Natural killer cell treated with Interleukin-12 subunit alpha and Interleukin-12 subunit beta and Interleukin-15 and Interleukin-18, amount 100 ng/mL, for 72 hours (primary cell): ENCODE measurements at places on chromosomes 1 and 21. TPM values are rescaled to one million over a fixed set of nuclear protein-coding genes. Genes with fewer than 3 reads are reported as not detected.

The ANGPTL7 gene
- total RNA-seq = not detected

The LHX8 gene
- not detected for total RNA-seq

The OMA1 gene
- 8.7 TPM for total RNA-seq

The LPGAT1 gene
- total RNA-seq = 54.3 TPM

The CDCA8 gene
- total RNA-seq = 29.8 TPM

- peaks cover 14% of the 10 kb centered on the region for H3K4me1 ChIP-seq
- no peak for DNase-seq
- peaks cover 9% of the 10 kb centered on the region for H3K27me3 ChIP-seq
- no peak overlapping the region for H3K27ac ChIP-seq
- H3K4me3 ChIP-seq = peak overlapping the region; percentile 39
Measured at GRCh38 chr1:175072099-175072951, 4.7 kb downstream of the TNN start.

- no peaks in the 10 kb centered on the region for H3K27me3 ChIP-seq
- no peaks in the 10 kb centered on the region for H3K4me1 ChIP-seq
- H3K4me3 ChIP-seq = no peak overlapping the region
- H3K36me3 ChIP-seq = peaks cover 17% of the 10 kb centered on the region
- no peak for DNase-seq
Measured at GRCh38 chr1:231347961-231348360, 9.9 kb downstream of the SPRTN start.

GRCh38 chr1:21634806-21635535, 34.2 kb downstream of the RAP1GAP start:
- H3K4me3 ChIP-seq = no peak overlapping the region
- H3K27me3 ChIP-seq = peaks cover 5% of the 10 kb centered on the region
- H3K27ac ChIP-seq = no peak overlapping the region
- no peaks in the 10 kb centered on the region for H3K4me1 ChIP-seq

GRCh38 chr1:167645140-167645541, 15.1 kb downstream of the RCSD1 start:
- H3K27ac ChIP-seq = peak overlapping the region; percentile 67
- no peak for DNase-seq
- H3K4me1 ChIP-seq = peaks cover 80% of the 10 kb centered on the region
- no peaks in the 10 kb centered on the region for H3K27me3 ChIP-seq
- peak overlapping the region; percentile 16 for H3K4me3 ChIP-seq

DNA sequence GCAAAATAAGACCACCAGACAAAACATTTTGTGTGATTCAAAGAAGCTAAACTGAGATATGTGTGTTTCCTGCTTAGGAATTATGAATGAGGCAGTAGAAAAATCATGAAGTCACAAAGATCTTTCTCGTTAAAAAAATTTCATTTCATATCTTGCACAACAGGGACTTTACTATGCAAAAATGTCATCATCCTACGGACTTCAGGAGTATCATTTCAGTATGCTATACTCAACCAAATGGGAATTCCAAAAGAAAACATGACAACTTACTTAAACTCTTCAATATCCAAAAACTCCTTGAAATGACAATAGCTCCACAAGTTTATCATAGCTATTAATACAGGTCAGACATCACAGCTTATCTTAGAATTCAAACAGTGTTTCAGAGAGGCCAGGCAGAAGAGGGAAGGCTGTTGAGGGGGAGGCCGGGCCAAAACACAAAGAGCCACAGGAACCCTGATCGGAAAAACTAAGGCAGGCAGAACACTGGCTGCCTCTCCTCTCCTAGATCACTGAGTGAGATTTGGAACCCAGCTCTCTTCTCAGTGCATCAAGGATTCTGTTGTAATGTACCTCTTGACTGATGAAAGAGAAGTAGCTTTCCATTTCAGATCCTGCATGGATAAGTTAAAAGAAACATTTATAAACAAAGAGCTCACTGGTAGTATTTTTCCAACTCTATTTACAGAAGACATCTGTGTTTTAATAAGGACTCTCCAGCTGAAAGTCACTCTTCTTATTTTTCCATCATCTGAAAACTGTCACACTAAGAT, 66.9 kb downstream of the TESK2 start:
- no peak overlapping the region for H3K4me3 ChIP-seq
- peaks cover 10% of the 10 kb centered on the region for H3K36me3 ChIP-seq
- H3K27me3 ChIP-seq = no peaks in the 10 kb centered on the region
- no peak for DNase-seq
- H3K27ac ChIP-seq = no peak overlapping the region

- H3K36me3 ChIP-seq = peaks cover 8% of the 10 kb centered on the region
- peaks cover 18% of the 10 kb centered on the region for H3K27me3 ChIP-seq
- no peak overlapping the region for H3K27ac ChIP-seq
Measured at GRCh38 chr1:109399326-109399957, 1.7 kb upstream of the SORT1 start.
